CD4-positive, alpha-beta T cell treated with Interleukin-15 for 1 hour (primary cell): ENCODE measurements at places on chromosomes 5 and 9.

DNA sequence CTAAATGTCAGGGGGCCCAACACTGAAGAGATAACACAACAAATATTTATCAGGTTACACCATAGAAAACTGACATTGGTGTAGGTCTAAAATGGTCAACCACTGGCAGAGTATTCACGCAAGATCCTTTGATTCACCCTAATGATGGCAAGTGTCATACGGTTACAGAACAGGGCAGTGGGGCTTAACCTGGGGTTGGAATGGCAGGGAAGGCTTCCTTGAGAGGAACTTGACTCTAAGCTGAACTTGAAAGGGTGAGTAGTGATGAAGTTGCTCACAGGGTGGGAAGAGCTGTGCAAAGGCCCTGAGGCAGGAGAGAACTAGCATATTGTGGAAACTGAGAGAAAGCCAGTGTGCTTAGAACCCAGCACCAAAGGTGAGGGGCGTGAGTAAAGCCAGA, 97.1 kb upstream of the MVB12B start:
- DNase-seq, result no peak

DNA sequence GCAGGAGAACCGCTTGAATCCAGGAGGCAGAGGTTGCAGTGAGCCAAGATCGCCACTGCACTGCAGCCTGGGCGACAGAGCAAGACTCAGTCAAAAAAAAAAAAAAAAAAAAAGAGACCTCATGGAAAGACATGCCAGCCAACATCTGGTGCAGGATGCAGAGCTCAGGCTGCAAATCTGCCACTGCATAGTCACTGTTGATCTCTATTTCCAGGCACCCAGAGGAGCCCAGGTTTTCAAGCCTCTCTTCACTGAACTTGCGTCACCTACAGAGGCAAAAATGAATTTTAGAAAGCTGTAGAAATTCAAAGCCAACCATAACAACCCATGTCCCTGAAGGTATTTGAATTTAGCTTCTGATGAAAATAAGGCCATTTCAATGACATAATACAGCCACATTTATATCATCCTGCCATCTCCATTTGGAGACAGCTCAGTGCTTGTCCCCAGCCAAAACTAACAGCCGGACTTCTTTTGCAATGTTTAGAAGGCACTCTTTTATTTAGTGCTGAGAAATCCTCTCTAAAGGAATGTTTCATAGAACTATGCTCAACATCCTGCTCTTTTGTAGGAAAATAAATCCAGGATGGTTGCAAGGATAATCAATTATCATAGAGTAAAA, 113.3 kb downstream of the SNX18 start:
- no peak for DNase-seq

- no peak for DNase-seq
Measured at GRCh38 chr5:7770436-7770835, 80.5 kb downstream of the CFAP90 start.

DNA sequence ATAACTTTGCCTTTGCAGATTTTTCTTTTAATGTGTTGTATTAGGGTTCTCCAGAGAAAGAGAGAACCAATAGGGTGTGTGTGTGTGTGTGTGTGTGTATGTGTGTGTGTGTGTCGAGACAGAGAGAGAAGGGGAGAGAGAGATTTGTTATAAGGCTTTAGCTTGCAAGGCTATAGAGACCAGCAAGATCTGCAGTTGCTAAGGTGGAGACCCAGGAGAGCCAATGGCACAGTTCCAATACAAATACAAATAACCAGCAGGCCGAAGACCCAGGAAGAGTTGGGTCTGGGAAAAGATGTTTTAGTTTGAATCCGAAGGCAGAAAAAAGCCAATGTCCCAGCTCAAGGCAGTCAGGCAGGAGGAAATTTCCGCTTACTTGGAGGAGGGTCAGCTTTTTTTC, 23.0 kb downstream of the TMOD1 start:
- DNase-seq, result no peak

DNA sequence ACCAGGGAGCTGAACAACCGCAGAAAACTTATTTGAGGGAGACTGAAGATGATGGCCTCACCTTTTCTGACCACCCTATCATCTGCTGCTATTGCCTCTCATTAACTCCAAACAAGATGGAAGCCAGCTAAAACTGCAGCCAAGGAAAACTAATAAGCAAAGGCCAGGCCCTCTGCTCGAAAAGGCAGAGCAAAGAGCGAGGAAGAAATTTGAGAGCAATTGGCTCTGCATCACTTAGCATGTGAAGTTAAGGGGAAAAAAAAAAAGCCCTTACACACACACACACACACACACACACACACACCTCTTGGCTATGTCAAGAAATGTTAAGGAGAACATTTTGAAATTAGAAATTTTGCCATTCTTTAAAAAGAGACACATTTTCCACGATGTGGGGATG, 228.1 kb upstream of the CYLC2 start:
- DNase-seq, result no peak

DNA sequence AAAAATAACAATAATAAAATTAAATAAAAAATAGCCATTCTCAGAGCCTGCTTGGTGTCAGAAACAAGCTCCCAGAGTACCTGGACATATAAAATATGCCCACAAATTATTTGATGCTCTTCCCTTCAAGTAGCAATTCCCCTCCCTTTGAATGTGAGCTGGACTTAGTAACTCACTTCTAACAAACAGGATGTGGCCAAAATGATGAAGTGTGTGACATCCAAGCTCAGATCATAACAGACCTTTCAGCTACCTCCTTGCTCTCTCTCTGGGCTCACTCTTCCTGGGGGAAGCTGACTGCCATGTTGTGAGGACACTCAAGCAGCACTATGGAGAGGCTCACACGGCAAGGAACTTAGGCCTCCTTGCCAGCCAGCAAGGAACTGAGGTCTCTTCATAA, 69.0 kb downstream of the SPRY4 start:
- no peak for DNase-seq

DNA sequence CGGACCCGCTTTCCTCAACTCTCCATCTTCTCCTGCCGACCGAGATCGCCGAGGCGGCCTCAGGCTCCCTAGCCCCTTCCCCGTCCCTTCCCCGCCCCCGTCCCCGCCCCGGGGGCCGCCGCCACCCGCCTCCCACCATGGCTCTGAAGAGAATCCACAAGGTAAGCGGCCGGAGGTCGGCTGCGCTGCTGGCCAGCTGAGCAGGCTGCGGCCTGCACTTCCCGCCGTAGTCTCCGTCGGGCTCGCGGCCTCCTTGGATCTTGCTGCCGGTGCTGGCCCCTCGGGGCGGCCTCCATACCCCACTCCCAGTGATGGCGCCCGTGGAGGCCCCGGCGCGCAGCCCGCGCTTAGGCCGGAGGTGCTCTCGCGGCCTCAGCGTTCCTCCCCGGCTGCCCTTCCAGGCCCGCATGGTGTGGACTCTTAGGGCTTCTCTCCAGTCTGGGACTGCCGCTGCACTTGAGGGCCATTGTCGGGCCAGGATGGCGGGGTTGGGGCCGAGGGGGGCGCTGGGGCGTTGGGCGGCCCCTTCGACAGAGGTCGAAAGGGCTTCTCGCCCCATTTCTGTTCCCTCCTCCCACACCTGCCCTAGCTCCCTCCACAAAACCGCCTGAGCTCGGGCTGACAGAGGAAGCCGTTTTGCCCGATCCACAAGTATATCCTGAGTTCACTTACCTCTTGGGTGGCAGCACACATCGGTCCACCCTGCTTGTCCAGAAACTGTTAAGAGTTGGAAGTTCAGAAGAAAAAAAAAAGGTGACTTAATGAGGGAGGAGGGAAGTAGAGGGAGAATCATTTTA, 714 bp downstream of the UBE2D2 start:
- peak; percentile 36 for DNase-seq

DNA sequence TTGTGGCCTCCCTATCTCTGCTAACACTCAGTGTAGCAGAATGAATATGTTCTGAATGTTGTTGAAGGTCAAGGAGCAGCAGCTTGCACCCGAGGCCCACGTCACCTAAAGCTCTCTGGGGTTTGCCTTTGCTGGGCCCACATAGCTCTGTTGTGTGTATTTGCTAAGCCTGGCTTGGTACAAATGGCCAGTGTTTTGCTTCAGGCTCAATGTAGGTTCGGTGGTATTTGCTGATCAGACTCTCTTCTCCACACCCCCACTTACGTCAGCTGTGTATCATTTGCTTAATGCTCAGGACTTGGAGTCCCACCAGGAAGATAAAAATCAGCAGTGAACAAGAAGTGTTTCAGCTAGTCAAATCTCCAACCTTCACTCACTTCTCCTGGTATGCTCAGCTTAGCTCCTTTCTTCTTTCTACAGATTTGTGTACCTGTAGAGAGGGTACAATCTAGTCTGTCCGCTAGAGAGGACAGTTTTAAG, 4.8 kb upstream of the RFESD start:
- DNase-seq, result no peak

- DNase-seq, result no peak
Measured at GRCh38 chr5:73125289-73125688, 4.9 kb downstream of the TMEM171 start.

- no peak for DNase-seq
Measured at GRCh38 chr5:127088251-127088650, 14.9 kb upstream of the C5orf63 start.

DNA sequence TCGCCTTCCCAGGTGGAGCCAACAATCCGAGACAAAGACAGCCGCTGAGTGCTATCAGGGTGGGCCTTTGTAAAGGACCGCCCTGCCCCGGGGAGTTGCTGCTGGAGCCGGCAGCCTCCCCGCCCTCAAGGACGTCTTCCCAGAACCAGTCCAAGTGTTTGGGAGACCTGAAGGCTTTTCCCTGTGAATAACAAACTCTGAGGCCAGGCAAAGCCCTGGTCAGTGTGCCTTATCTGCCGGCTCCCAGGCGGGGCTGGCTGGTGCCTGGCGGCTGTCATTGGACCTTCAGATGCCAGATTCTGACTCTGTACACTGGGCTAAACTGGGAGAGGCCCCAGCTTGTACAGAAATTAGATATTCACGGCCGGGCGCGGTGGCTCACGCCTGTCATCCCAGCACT, 2.1 kb downstream of the SLC9A3 start:
- no peak for DNase-seq

DNA sequence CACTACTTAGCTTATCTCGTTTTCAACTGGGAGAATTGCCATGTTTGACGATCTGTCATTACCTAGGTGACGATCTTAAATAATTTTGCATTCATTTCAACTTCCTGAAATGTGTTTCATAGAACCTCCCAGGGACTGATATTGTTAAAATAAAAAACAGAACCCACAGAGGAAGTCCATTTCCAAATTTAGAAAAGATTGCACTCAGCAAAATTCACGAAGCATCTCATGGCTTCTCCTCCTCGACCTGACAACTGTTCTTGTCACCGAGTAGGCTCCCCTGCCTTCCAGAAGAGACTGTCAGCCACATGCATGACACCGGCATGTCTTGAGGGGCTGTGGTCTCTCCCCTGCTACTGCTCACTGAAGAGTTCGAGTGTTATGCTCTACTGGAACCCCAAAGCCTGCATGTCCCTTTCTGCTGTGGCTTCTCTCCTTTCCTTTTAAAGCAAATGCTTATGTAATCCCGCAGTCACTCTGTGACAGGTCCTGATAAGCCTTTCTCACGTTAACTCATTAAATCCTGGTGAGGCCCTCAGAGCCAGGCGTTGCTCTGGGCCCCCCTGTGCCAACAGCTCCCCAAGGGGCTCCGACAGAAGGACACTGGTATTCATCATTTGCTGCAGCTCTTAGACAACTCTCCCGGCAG, 26.8 kb upstream of the ANKRD33B start:
- peak; percentile 21 for DNase-seq

DNA sequence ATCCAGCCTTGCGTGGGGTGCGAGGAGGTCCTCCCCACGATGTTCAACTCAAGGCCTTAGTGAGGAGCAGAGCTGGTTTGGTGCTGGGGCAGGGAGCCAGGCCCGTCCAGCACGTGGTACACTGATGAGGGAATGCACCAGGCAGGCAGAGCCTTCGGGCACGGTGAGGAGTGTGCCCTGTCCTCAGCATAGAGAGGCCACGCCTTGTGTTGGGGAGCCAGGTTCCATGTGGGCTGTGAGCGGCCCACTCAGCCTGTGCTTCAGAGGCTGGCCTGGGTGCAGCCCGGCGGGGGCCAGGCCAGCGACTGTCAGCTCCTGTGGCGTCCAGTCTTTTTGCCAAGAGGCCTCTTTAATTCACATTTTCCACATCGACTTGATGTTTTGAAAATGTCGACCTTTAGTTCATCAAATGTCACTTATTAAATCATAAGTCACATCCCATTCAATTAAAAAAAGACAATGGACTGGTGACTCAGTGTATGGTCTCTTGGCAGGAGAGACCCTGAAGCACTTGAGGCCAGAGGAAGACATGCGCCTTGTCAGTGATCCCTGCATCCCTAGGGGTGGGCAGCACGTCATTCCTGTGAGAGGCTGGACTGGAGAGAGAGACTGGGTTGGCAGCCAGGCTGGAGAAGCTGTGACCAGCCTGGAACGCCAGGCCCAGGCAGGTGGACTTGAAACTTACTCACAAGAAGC, 21.7 kb downstream of the ERGIC1 start:
- no peak for DNase-seq

- no peak for DNase-seq
Measured at GRCh38 chr5:141515141-141515540, 26.3 kb downstream of the PCDHGC5 start.

DNA sequence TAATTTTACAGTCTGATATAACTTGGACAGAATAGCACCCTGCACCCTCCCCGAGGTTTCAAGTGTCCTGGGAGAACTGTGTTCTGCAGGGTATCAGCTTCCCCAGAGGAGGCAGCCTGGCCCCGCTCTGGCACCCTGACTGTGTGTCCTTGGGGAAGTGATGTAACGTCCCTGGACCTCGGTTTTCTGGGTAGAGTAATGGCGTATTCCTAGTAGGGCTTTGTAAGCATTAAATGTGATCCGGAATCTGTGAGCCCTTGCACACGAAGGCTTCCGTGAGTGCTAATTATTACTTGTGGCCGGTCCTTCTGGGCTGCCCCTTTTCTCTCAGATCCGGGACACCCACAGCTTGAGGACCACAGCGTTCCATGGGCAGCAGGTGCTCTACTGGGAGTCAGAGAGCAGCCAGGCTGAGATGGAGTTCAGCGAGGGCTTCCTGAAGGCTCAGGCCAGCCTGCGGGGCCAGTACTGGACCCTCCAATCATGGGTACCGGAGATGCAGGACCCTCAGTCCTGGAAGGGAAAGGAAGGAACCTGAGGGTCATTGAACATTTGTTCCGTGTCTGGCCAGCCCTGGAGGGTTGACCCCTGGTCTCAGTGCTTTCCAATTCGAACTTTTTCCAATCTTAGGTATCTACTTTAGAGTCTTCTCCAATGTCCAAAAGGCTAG, 1.0 kb upstream of the CACFD1 start:
- DNase-seq, result no peak

DNA sequence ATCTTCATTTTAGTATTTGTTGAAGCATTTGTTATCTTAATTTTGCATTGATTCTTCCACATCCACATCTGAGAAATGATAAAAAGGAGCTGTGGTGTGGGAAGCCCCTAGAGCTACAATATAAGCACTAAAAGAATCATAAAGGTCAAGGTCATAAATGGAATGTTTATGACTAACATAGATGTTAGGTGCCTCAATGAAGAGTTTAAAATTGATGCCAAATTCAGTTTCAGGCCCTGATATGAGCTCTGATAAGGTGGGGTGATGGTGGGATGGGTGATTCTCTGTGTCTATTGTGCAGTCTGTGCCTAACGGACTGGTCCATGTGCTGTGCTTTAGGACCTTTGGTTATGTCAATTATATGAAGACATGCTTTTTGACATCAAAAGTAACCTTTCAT, 61.2 kb upstream of the CAMK4 start:
- no peak for DNase-seq
